Activated T-cell treated with anti-CD3 and anti-CD28 coated beads, Interleukin-2, amount 50 U/mL, for 48 hours (primary cell): ENCODE measurements at places on chromosomes 3 and 15.

DNA sequence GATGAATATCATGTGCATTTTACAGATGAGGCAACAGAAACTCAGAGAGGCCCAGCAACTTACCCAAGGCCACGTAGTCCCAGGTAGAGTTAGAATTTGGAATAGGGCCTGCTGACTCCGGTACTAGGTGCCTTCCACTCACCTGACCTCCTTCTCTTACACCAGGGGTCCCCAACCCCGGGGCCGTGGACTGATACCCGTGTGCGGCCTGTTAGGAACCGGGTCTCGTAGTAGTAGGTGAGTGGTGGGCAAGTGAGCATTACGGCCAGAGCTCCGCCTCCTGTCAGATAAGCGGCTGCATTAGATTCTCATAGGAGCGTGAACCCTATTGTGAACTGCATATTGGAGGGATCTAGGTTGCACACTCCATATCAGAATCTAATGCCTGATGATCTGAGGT, 64.8 kb downstream of the SMAD3 start:
- DNase-seq, result no peak

DNA sequence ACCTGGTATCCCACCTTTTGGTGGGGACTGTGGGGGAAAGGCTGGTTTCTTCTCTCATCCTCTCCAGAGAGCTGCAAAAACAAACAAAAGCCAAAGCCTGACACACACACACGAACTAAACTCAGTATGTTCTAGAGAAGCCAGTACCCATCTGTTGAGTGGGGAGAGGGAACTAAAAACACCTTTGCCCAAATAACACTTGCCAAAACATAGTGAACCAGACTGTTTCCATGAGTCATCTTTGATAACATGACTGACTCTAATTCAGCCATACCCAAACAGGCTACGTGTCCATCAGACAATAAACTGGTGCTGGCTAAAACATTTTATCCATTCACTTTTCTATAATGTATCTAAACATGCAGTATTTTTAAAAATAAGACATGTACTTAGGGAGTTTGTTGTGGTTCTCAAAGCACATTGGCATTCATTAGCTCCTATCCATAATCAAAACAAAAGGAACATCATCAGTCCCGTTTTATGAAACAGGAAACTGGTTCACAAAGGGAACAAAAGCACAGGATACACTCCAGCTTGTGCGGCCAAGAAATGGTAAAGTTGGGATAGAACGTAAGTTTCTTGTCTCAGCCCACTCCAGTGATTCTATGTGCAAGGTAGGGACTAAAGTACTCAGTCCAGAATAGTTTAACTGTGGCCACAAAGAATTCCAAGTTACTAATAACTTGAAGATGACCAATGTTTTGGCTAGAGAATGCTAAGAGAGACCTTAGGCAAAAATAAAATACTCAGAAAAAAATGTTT, 16.1 kb downstream of the LYSMD2 start:
- DNase-seq, result no peak

- DNase-seq, result no peak
These were observed 665 bp downstream of the PIGB start for GRCh38 chr15:55319537-55320237.

DNA sequence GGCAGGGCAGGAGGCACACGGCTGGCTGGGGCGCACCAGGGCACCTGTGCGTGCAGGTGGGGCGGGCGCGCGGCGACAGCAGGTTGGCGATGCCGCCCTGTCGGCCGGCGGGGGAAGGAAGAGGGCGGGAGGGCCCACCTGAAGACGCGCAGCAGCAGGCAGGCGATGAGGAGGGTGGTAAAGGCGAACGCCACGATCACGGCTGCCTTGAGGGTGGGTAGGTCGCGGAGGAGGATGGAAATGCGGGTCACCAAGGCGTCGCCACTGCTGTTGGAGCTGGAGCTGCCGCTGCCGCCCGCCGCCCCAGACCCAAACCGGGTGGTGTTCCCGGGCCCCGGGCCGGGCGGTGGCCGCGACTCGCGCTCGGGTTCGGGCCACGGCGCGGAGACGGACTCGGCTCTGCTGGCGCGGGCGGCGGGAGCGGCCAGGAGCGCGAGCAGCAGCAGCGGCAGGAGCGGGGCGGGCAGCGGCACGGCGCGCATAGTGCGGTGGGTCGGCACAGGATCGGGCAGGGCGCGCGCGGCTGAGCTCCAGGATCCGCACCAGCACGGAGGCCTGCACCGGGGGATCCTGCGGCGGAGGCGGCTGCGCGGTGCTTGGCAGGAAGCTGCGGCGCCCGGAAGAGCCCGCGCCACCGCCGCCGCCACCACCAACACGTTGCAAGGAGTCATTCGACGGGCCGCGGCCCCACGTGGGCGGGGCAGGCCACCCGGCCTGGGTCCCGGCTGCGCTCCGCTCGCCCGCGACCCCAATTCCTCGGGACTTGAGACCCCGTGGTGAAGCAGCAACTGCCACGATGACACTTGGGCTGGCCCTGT, at the start of gene FAM174B:
Gene FAM174B (minus strand): TSS at position 598 of the 818 bp plus-strand sequence.
- peak; percentile 63 for DNase-seq

GRCh38 chr15:38176691-38177090, 75.9 kb upstream of the SPRED1 start:
- no peak for DNase-seq

- no peak for DNase-seq
These were observed 20.8 kb upstream of the ARHGEF3 start for GRCh38 chr3:56822501-56822900.

GRCh38 chr3:126389112-126389793, 5.5 kb upstream of the CFAP100 start:
- peak; percentile 58 for DNase-seq
